ENCODE measurements at places on chromosomes 7 and 10.

DNA sequence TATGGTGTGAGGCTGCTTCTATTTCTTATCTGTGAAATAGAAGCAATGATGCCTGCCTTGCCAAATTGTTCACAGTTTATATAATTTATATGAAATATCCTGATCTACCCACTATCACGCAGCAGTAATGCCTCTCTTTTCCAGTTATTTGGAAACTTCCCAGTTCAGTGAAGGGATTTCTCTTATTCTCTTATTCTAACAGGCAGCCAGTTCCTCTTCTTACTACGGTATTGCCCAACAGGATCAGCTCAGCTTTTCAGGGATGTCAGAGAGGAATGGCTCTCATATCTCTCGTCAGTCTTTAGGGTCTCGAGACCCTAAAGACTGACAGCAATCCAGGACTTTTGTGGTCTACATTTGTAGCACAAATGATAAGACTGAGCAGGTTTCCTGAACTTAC, 215.6 kb downstream of the CREB5 start:
- no peak for DNase-seq

DNA sequence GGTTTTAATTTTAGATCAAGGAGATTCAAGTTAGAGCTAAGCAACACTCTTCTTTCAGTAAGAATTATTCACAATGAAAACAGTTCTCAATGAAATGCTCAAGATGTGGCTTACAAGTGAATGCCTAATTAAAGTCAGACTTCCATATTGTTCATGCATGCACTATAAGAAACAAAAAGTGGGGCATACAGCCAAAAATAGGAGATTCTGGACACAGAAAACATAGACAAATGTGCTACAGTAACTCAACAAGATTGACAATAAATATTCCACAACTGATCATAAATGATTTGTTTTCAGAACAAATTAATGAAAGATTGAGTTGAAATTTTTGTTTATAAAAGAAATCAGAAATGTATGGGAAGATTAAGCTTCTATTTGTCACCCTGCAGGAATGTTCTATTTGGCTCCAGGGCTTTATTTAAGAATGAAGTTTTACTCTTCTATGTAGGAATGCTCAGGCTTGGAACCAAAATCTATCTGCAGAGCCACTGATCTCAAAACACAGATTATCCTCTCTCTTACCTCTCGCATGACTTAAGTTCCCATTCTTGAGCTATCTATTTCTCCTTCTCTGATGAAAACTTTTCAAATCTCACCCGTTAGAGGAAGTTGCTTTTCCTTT, 89.0 kb upstream of the PIP4K2A start:
- DNase-seq, result no peak

DNA sequence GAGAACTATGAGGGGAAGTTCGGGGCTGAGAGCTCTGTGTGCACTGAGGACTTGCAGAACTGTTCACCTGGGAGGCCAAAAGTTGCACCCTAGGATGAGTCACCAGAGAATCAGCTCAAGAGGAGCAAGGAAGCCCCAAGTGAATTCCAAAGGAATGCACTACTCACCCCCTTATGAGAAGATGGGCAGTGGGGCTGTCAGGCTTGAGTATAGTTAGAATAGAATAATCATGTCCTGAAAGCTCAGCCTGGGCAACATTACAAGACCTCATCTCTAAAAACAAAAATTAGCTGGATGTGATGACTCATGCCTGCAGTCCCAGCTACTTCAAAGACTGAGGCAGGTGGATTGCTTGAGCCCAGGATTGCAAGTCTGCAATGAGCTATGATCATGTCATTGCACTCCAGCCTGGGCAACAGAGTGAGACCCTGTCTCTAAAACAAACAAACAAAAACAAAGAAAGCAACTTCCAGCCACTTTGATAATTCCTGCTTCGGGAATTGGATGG, 30.0 kb downstream of the MAP3K8 start:
- DNase-seq, result no peak

DNA sequence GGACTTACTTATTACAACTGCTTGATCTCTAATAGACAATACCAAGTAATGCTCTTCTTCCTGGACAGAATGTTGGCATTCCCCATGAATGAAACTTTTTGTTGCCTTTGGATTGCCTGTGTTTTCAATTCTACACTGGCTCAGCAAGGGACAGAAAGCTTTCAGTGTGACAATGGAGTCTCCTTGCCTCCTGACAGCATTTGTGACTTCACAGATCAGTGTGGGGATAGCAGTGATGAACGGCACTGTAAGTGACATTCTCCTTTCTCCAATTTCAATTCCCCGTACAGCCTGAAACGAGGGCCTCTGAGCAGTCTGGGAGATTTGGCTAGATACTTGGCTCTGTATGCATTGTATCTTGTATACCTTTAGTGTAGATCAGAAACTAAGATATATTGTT, 290 bp downstream of the MALRD1 start:
- no peak for DNase-seq

- no peak for DNase-seq
These were observed 127.9 kb downstream of the CPED1 start for GRCh38 chr7:121116396-121116795.

GRCh38 chr10:24988831-24989640, 26.9 kb downstream of the ENKUR start:
- no peak for DNase-seq

- no peak for DNase-seq
These were observed 134.7 kb upstream of the RNF32 start for GRCh38 chr7:156505876-156506275.

GRCh38 chr10:45532480-45532879, 140.1 kb downstream of the ZFAND4 start:
- DNase-seq, result no peak

DNA sequence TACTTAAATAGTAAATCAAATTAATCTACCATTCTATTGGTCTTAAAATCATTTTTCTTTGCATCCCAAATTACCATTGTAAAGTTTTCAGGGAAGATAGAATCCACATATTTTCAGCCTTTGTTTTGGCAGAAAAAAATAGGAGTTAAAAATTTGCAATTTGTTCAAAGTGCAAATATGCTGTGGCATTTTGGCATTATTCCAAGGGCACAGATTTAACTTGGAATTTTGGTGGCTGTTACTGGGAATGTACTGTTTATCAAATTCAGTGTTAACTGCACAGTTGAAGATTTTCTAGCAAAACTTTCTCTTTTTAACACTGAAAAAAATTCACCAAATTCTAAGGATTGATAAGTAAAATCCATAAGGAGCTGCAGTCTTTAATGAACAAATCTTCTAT, 151.0 kb upstream of the HDAC9 start:
- DNase-seq, result no peak

DNA sequence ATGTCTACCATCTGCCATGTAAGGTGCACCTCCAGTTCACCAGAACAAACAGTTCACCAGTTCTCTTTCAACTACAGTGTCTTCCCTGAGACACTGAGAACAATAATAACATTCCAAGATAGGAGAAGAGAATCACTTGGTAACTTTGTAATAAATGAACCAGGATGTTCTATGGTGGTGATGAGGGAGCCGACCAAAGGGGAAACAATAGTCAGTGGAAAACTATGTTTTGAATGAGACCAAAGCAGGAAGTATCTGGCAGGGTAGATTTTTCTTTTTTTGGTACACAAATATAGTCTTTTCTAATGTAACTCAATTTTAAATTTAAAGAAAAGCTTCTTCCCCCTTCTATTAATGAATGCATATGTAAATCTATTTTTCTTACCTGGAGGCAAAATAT, 20.0 kb downstream of the HYAL4 start:
- DNase-seq, result no peak

GRCh38 chr10:132143162-132143561, 43.6 kb upstream of the DPYSL4 start:
- no peak for DNase-seq

- no peak for DNase-seq
These were observed 942 bp downstream of the TRAPPC14 start for GRCh38 chr7:100157334-100158228.

- no peak for DNase-seq
These were observed 64.9 kb downstream of the STEAP1B start for GRCh38 chr7:22435105-22435504.

GRCh38 chr7:22468609-22469008, 31.4 kb downstream of the STEAP1B start:
- DNase-seq, result no peak

Data from activated CD8-positive, alpha-beta T cell treated with anti-CD3 and anti-CD28 coated beads for 36 hours (primary cell).